ENCODE measurements at places on chromosomes 1 and 21. TPM values are rescaled to one million over a fixed set of nuclear protein-coding genes. Genes with fewer than 3 reads are reported as not detected.

Gene S100A2
- polyA plus RNA-seq: not detected

Gene PFKFB2
- polyA plus RNA-seq: 2.3 TPM

Gene ADAMTS5
- polyA plus RNA-seq: 1.0 TPM

Gene BEST4
- polyA plus RNA-seq: not detected

Gene TSNAX
- polyA plus RNA-seq: 82.0 TPM

Gene GPR25
- polyA plus RNA-seq: not detected

Gene OR2M3
- not detected for polyA plus RNA-seq

Gene LRRC38
- polyA plus RNA-seq: not detected

DNA sequence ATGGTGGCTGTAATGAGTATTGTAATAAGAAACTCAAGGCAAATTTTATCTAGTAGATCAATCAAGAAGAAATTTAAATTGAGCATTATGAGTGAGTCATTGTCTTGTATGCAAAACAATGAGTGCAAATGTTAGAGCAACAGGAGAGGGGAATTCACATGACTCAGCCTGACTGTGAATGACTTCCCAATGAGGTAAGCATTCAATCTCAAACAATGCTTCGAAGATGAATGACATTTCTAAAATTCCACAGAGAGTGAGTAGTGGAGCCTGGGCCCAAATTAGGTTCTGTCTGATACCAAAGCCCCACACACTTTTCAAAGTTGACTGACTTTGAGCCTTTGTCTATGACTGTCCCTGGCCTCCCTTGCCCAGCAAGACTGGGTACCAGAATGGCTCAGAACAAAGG is 738.0 kb downstream of the PTPRU start:
- DNase-seq: no peak
- no peaks in the 10 kb centered on the region for H3K27me3 ChIP-seq
- H3K36me3 ChIP-seq: no peaks in the 10 kb centered on the region
- H3K4me1 ChIP-seq: no peaks in the 10 kb centered on the region
- H3K27ac ChIP-seq: no peak overlapping the region

- DNase-seq: peak; percentile 62
- no peaks in the 10 kb centered on the region for H3K36me3 ChIP-seq
- H3K4me1 ChIP-seq: peaks cover 32% of the 10 kb centered on the region
- peaks cover 47% of the 10 kb centered on the region for H3K27me3 ChIP-seq
- H3K4me3 ChIP-seq: peak within 1 kb of the TSS; percentile 45
These were observed at the start of gene SPSB1 for GRCh38 chr1:9292361-9293240. Gene SPSB1, plus strand, starts transcription at chr1:9292894. Its CDS starts 62,998 bp downstream, at chr1:9355892.

DNA sequence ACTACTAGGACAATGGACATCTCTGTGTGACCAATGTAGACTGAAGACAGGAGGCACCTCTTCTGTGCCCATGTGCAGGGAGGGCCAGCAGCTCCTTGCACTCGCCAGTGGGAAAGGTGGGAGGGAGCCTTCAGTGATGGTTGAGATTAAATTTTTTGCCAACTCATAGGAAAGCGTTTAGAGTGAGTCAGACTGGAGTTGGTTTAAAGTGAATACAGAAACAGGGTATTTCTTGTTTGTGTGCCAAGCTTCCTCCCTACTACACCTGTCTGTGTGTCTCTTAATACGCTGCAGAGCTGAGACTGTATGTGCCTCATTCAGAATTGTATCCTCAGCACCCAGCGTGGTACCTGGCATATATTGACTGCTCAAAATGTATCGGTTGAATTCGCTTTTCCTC is 13.5 kb upstream of the COL16A1 start:
- DNase-seq: no peak
- no peaks in the 10 kb centered on the region for H3K36me3 ChIP-seq
- H3K4me3 ChIP-seq: no peak overlapping the region
- H3K27me3 ChIP-seq: peaks cover 3% of the 10 kb centered on the region
- H3K27ac ChIP-seq: no peak overlapping the region

- no peaks in the 10 kb centered on the region for H3K4me1 ChIP-seq
- H3K4me3 ChIP-seq: no peak overlapping the region
- no peaks in the 10 kb centered on the region for H3K27me3 ChIP-seq
- DNase-seq: no peak
- H3K27ac ChIP-seq: no peak overlapping the region
- no peaks in the 10 kb centered on the region for H3K36me3 ChIP-seq
These were observed 19.9 kb downstream of the NIBAN1 start for GRCh38 chr1:184954232-184954995.

DNA sequence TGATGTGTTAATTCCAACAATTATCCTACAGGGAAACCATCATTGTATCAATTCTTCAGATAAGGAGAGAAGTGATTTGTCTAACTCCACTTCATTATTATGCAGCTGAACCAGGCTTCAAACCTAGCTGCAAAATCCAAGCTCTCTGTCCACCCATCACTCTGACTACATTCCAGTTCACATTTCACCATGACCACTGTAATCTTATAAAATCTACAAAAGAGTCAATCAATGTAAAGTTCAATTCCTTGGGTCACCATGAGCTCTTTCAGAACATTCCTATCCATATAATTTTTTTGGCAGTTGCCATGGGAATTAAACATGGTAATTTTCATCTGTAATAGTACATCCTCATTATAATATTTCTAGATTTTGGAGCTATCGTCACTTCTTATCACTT is 100.9 kb downstream of the PLPPR5 start:
- no peak overlapping the region for H3K4me3 ChIP-seq
- H3K27ac ChIP-seq: no peak overlapping the region

DNA sequence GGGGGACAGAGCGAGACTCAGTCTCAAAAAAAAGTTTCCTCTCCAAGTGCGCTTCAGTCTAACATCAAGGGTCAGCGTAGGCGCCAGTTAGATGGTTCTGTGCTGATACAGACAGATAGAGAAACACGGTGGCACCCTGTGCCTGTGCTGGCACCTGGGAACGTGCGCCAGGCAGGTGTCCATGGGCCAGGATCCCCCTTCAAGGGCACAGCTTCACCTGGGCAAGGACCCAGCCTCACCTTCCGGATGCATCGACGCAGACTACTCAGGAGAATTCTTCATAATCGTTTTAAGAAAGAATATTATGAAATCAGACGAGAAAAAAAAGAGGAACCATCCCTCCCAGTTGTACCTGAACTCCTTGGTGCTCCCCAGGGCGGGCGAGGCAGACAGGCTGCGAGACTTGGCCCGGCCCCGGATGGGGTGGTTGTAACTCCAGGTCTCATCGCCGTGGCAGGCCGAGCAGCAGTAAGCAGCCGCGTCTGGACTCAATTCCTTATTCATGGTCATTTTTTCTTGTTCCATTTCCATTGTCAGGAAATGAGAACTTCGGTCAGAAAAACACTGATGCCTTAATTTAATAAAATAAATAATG is 13.3 kb downstream of the NADK start:
- H3K4me1 ChIP-seq: peaks cover 52% of the 10 kb centered on the region
- H3K4me3 ChIP-seq: no peak overlapping the region
- peak overlapping the region; percentile 75 for H3K27ac ChIP-seq
- H3K27me3 ChIP-seq: no peaks in the 10 kb centered on the region
- H3K36me3 ChIP-seq: peaks cover 77% of the 10 kb centered on the region
- peak; percentile 56 for DNase-seq

DNA sequence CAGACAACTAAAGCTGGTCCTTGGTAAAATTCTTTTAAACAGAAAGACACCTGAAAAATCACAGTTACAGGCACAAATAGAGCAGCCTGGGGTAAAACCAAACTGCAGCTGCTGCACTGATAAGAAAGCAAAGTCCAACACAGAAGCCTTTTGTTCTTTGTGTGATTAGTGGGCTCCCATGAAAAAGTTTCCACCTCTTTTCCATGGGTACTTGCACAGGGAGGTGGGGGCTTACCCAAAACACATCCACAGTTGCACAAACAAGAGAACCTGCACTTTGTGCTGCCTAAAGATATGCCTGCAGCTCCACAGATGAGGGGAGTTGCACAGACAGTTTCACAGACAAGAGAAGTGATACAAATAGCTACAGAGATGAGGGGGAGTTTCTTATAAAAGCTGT is 106.7 kb upstream of the SLC5A9 start:
- no peaks in the 10 kb centered on the region for H3K36me3 ChIP-seq
- peaks cover 2% of the 10 kb centered on the region for H3K27me3 ChIP-seq
- H3K4me1 ChIP-seq: peaks cover 8% of the 10 kb centered on the region
- H3K27ac ChIP-seq: no peak overlapping the region
- no peak for DNase-seq
- no peak overlapping the region for H3K4me3 ChIP-seq

- H3K4me3 ChIP-seq: no peak overlapping the region
- H3K27ac ChIP-seq: no peak overlapping the region
- H3K4me1 ChIP-seq: peaks cover 27% of the 10 kb centered on the region
- H3K27me3 ChIP-seq: no peaks in the 10 kb centered on the region
These were observed 12.2 kb downstream of the UMODL1 start for GRCh38 chr21:42083361-42083690.

DNA sequence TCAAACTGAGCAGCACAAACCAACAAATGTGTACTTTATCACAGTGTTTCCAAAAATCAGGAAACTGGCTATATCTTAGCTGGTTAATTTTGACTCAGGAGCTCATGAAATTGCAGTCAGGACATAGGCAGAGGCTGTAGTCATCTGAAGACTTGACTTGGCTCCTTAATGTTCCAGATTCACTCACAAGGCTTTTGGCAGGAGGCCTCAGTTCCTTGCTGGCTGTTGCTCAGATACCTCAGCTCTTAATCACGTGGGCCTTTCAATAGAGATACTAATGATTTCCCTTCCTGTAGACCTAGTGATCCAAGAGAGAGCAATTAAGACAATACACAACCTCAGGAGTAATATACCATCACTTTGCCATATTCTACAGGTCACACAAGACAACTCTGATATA is 537.7 kb downstream of the BRINP3 start:
- DNase-seq: no peak
- no peaks in the 10 kb centered on the region for H3K27me3 ChIP-seq
- H3K4me3 ChIP-seq: no peak overlapping the region
- no peak overlapping the region for H3K27ac ChIP-seq

DNA sequence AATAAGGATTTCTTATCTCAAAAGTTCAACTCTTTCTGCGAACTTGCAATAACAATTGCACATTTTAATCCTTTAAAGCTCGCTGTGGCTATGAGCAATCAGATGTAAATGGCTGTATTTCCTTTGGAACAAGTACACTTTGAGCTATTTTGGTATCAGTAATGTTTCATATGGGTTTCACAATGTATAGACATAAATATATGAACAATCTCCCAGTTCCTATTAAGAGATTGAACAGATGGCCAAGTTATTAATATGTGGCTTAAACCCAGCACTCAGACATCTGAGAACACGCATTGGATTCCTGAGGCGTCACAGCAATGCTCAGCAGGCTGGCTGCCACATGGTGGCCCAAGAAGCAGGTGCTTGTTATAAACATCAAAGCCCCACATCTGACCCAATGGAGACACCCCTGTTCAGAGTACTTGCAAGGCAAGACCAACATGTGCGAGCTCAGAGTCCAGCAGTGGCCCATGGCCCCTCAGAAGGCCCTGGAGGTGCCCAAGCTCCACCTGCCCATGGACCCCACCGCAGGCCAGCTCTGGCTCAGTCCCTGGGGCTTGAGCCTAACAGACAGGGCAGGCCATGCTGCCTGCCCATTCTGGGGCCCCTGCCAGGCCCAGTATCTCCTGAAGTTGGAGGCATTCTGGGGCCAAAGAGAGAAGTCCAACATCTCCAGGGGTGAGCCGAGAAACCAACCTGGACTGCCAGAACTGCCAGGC is 23.7 kb downstream of the PSMG1 start:
- no peak overlapping the region for H3K27ac ChIP-seq
- H3K4me1 ChIP-seq: peaks cover 11% of the 10 kb centered on the region
- H3K27me3 ChIP-seq: no peaks in the 10 kb centered on the region
- no peak overlapping the region for H3K4me3 ChIP-seq
- no peak for DNase-seq

DNA sequence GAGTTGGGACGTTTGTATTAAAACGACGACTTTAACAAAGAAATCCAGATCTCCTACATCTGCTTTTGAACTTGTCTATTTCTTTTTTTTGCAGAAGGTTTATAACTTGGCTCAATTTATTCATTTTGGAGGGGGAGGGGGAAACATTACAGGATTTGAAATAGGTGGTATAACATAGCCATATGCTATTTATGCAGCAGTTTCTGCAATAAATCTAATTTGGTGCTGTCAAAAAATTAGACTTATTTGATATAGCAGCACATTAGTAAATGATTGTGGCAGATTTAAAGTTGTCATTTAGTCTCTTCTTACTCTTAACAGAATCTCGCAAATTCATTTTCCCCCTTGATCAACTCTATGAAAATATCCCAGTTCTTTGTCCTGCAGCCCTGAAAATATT is 138.2 kb downstream of the SDCCAG8 start:
- peaks cover 2% of the 10 kb centered on the region for H3K36me3 ChIP-seq
- H3K4me1 ChIP-seq: peaks cover 7% of the 10 kb centered on the region
- H3K27ac ChIP-seq: no peak overlapping the region

DNA sequence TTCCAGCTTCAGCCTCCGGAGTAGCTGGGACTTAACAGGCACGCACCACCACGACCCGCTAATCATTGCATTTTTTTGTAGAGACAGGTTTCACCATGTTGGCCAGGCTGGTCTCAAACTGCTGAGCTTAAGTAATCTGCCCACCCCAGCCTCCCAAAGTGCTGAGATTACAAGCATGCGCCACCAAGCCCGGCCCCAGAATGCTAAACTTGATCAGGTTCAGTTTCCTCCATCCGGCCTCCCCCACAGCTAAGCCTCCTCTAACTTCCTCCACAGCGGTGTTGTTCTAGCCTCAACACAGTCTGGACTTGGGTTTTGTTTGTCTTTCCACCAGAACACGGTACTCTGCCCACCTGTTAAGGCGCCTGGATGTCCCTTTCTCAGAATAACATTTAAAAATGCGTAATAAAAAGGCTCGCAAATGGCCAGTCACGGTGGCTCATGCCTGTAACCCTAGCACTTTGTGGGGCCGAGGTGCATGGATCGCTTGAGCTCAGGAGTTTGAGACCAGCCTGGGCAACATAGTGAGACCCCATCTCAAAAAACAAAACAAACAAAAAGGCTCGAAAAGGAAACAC is 2.4 kb downstream of the PARP1 start:
- peaks cover 27% of the 10 kb centered on the region for H3K4me1 ChIP-seq
- H3K27me3 ChIP-seq: no peaks in the 10 kb centered on the region
- H3K4me3 ChIP-seq: no peak overlapping the region
- DNase-seq: no peak
- peaks cover 26% of the 10 kb centered on the region for H3K36me3 ChIP-seq

- H3K4me1 ChIP-seq: no peaks in the 10 kb centered on the region
These were observed 22.1 kb downstream of the RGS8 start for GRCh38 chr1:182662121-182662890.

- H3K36me3 ChIP-seq: no peaks in the 10 kb centered on the region
- no peak overlapping the region for H3K27ac ChIP-seq
- no peak overlapping the region for H3K4me3 ChIP-seq
- no peaks in the 10 kb centered on the region for H3K27me3 ChIP-seq
- DNase-seq: no peak
These were observed 57.9 kb upstream of the GJB5 start for GRCh38 chr1:34696981-34697380.

- H3K4me1 ChIP-seq: no peaks in the 10 kb centered on the region
- no peaks in the 10 kb centered on the region for H3K27me3 ChIP-seq
- H3K4me3 ChIP-seq: no peak overlapping the region
- H3K36me3 ChIP-seq: no peaks in the 10 kb centered on the region
- H3K27ac ChIP-seq: no peak overlapping the region
These were observed 1.9 kb downstream of the PLCH2 start for GRCh38 chr1:2477791-2478499.

- no peak overlapping the region for H3K4me3 ChIP-seq
- no peaks in the 10 kb centered on the region for H3K27me3 ChIP-seq
- DNase-seq: no peak
- no peak overlapping the region for H3K27ac ChIP-seq
These were observed 53.4 kb downstream of the MAN1C1 start for GRCh38 chr1:25669781-25670567.
